Stimulated activated CD8-positive, alpha-beta memory T cell treated with anti-CD3 and anti-CD28 coated beads, Interleukin-15, amount 100 ng/mL, for 4 hours (primary cell): ENCODE measurements at places on chromosomes 6 and 20.

GRCh38 chr6:40282986-40283385 lies 304.2 kb downstream of the LRFN2 start:
- no peak for DNase-seq

- no peak for DNase-seq
Measured at GRCh38 chr6:128919412-128920180, 36.7 kb downstream of the LAMA2 start.

DNA sequence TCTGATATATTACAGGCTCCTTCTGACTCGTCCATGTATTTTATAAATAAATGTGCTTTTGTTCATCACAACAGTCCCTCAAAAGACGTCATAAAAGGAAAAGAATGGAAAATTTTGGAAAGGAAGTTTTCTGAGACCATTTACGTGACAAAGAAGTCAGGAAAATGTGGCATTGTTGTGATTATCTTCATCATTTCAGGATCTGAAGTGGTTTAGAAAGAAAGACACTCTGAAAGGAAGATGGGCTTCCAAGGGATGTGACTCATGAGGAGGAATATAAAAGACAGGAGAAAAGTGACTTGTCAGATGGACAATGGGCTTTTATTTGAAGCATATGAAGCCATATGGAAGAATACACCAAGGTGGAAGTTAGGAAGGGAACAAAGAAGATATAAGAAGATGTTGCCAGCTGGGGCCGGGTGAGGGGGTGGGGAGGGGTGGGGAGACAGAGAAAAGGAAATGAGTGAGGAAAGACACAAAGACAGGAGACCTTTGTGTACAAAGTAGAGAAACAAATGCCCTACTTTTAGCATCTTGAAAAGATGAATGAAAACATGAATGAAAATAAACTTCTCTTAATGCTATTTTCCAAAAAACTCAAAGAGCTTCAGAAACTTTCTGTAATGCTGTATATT lies 190.3 kb upstream of the PREP start:
- DNase-seq: no peak

- no peak for DNase-seq
Measured at GRCh38 chr20:45229264-45230056, 8.3 kb downstream of the SEMG2 start.

- no peak for DNase-seq
Measured at GRCh38 chr6:45031601-45032000, 296.5 kb upstream of the RUNX2 start.

- no peak for DNase-seq
Measured at GRCh38 chr20:8156235-8157079, 24.4 kb downstream of the PLCB1 start.

GRCh38 chr6:79453558-79454042 lies 83.6 kb downstream of the LCA5 start:
- no peak for DNase-seq

- DNase-seq: no peak
Measured at GRCh38 chr20:19658137-19658536, 99.9 kb upstream of the RIN2 start.

- no peak for DNase-seq
Measured at GRCh38 chr6:132007474-132008190, 56.5 kb upstream of the CCN2 start.

- no peak for DNase-seq
Measured at GRCh38 chr6:165229216-165229615, 80.2 kb downstream of the C6orf118 start.

DNA sequence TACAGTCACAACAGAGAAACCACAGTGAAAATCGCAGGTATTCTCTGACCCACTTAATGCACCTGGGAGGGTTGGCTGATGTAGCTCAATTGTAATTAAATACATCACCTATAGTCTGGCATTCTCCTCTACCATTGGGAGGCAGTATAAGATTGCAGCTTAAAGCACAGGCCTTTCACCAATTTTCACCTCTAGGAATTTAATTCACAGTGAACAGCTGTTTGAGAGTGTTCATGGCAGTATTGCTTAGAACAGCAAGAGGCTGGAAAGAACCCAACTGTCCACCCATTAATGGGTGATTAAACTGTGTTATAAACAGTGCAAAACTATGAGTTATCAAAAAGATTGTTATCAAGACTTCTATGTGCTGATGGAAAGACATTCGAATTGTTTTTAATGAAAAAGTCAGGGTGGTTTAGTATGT lies 2.0 kb downstream of the EDEM2 start:
- no peak for DNase-seq

- no peak for DNase-seq
Measured at GRCh38 chr6:1164600-1164999, 147.3 kb upstream of the FOXQ1 start.

DNA sequence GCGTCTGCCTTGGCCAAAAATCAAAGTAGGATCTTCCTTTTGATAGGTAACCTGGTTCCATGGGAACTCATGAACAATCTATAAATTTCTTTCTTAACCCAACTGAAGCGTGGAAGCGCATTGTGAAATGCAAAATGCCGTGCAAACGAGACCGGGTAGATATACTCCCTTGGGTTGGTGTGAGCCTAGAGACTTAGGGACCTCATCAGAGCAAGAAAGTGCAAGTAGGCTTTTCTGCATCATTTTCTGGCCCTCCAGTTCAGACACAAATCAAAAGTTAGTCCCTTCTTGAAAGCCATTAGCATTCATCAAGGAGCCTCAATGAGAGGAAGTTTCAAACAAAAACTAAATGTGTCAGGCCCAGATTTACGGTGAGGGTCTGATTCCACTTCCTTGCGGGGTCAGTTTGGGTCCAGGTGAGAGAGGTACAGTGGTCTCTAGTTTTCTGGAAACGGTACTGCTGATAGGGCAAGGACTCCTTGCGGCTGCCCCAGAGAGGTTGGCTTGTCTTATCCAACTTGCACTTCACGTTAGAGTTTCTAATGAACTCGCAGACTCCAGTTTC lies 5.3 kb upstream of the ZNF184 start:
- DNase-seq: no peak

DNA sequence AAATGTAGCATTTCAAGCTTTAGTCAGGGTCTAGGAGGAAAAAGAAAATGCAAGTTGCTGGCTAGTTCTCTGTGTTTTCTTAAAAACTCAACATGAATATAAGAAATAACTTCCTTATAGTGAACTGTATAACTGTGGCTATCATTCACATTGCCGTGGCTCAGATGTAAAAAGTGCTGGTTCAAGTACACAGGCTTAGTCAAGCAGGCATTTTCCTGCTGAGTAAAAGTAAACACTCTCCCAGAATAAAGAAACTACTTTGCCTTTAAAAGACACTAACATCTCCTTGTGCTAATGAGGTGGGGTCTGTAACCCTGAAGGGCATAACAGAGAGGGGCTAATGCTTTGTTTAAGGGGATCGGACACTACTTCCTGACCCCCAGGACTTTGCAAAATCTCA lies 3.3 kb downstream of the ATP5F1E start:
- no peak for DNase-seq

DNA sequence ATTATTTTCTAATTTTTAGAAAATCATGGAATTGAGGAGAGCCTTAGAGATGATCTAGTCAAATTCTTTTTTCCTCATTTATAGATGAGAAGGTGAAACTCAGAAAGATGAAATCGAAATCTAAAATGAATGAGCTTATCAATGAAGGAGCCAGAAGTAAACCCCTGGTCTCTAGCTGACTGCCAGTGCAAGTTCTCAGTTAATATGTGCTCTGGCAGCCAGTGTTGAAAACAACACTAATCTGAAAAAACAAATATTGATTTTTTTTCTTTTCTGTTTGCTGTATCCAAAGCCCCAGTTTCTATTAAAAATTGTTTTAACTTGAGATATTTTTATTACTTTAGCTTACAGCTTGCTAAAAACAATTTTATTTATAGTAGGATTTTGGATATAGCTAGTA lies 21.5 kb upstream of the PBOV1 start:
- no peak for DNase-seq

DNA sequence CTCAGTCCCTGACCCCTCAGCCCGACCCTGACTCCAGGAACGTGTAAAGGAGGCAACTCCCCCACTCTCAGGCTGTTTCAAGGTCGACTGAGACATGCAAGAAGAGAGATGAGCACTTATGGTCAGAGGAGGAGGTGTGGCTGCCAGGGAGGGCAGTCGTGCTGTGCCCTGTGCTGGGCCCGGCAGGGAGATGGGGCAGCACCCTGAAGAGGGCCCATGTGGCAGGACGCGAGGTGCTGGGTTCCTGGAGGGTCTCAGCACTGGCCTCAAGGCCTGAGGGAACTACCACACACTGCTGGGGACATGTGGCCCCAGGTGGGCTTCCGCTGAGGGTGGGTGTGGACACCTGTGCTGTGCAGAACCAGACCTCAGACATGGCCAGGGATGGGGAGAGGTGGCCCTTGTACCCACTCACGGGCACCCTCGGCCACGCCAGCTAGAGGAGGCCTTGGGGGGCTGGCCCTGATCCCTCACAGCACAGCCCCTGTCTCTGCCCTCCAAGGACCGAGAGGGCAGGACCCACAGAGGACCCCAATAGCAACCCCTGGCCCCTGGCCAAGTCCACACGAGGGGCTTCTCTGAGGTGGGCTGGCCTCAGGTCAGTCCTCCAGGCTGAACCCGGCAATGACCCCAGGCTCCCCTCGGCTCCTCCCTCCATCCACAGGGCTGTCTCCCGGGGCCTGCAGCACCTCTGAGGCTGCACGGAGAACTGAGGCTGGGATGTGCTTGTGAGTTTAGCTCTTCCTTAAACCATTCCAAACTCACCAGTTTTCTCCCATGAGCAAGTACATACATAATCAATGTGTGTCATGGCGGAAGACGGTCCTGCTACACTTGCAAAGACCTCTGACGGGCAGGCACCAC lies 8.7 kb downstream of the SLC2A4RG start:
- DNase-seq: no peak

DNA sequence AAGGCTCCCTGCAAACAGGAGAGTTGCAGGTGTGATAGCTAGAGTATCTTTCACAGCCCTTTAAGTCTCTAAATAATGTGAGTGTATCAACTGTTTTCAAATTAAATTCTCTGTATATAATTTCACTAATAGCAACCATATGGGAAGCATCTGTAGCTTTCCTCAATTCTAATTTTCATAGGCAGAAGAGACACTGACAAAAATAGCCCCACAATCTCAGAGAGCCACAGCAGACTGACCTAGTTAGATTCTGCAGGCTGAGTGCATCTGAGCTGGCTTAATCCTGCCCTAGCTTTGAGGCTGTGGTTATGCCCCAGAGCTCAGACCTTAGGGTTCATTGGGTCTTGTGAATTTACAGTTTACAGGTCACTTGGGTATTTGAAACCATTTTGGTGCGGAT lies 63.9 kb downstream of the MAP7 start:
- no peak for DNase-seq

DNA sequence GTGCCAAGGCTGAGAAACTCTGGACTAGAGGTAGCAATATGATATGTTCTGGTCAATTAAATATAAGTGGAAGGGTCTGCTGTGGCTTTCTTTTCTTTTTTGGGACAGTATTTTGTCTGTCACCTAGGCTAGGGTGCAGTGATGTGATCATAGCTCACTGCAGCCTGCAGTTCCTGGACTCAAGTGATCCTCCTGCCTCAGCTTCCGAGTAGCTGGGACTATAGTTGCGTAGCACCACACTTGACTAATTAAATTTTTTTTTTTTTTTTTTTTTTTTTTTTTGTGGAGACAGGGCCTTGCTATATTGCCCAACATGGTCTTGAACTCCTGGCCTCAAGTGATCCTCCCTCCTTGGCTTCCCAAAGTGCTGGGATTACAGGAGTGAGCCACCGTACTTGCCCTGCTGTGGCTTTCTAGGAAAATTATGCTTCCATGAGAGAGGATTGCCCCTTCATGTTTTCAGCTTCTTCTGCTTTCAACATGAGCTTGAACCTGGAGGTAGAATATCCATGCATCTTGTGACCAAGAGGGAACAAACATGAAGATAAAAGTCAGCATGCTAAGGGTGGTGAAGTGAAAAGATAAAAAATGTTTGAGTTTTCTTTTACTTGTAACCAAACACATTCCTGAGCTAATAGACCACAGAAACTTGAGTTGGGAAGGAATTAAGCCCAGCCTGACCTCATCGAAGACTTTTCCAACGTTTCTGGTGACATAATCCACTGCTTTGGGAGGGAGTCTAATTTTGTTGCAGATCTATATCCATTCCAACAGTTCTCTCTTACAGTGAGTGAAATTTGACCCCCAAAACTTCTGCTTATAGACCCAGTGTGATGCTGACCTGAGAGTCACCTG lies 75.1 kb downstream of the CARMIL1 start:
- no peak for DNase-seq

GRCh38 chr6:2542858-2543218 lies 207.9 kb downstream of the MYLK4 start:
- DNase-seq: no peak

GRCh38 chr20:34538671-34539123 lies 19.8 kb upstream of the MAP1LC3A start:
- no peak for DNase-seq

DNA sequence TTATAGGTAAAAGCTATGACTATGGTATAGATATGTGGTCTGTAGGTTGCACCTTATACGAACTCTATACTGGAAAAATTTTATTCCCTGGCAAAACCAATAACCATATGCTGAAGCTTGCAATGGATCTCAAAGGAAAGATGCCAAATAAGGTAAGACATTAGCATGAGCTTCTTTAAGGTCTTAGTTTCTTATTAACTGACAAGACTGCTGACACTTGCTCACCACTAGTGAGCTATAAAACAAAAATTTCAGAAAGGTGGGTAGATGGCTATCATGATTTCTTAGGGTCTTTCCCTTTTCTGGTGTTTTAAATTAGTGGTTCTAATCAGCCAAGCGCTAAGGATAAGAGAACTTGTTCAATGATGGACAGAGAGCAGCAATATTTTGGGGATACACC lies 21.9 kb downstream of the FAM217A start:
- DNase-seq: no peak

GRCh38 chr6:41150671-41151070 lies 3.5 kb downstream of the TREML1 start:
- no peak for DNase-seq

GRCh38 chr6:169289619-169290339 lies 36.1 kb upstream of the THBS2 start:
- no peak for DNase-seq

- DNase-seq: no peak
Measured at GRCh38 chr20:47993035-47993755, 207.9 kb upstream of the SULF2 start.

GRCh38 chr6:118825661-118826060 lies 68.3 kb upstream of the ASF1A start:
- no peak for DNase-seq

DNA sequence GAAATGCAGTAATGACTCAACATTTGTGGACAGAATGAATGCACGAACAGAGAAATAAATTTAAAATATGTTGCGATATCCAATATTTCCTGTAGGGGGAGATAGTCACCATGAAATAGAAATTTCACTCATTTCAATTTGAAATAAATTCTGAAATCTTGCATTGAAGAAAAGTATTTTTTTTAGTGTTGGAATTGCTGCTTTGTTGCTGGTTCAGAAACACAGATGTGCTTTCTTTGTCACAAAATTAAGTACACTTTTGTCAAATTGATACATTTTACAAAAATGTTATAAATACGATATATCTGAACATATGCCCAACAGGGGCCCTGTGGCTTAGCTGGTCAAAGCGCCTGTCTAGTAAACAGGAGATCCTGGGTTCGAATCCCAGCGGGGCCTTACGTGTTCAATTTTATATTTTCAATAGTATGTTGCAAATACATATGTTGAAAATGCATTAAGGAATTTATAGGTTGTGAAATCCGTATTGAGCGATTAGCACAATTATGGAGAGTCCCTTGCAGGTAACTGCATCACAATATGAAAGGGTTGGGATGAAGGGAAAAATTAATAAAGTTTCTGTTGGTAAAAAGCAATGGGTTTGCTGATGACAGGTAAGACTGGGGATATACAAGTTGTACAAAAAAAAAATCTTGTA lies 85.4 kb upstream of the PRSS16 start:
- DNase-seq: no peak
